Left renal pelvis (tissue), 4 donors: ENCODE measurements at places on chromosomes 3 and 15.

DNA sequence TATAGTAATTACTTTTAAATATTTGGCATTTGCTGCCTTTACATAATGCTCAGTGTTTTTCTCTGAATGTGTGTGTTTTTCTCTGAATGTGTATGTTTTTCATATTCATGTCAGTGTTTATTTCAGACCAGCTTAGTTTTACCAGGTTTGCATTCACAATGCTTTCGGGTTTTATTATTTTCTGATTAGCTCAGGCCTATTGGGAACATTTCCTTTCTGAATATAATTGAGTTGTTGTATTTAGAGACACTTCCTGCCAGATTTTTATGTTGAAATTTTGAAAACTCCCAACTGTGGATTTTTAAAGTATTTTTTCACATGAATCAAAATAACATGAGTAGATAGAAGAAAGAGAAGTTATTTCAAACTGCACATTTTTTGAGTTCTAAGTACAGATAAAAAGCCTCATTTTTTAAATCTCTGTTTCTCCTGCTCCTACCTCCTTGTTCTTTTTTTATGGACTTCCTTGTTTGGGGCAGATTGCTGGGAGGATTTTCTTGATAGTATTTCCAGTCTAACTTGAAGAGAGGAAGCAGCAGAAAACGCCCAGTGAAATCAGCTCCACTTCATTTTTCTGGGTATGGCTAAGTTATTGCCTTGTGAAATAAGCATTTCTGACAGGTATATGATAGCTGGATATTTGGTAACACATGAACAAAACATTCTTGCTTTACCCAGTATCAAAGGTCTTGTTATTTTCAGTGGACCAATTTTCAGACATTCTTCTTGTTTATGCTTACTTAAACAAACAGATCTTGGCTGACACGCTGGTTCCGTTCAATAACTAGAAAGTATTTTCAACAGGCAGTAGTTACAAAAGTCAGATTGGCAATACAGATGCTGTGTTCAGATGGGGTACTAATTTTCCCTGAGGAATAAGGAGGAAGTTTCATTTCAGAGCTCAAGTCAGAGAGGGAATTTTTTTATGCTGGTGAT is 70.7 kb downstream of the RIOX2 start:
- no peak for DNase-seq

DNA sequence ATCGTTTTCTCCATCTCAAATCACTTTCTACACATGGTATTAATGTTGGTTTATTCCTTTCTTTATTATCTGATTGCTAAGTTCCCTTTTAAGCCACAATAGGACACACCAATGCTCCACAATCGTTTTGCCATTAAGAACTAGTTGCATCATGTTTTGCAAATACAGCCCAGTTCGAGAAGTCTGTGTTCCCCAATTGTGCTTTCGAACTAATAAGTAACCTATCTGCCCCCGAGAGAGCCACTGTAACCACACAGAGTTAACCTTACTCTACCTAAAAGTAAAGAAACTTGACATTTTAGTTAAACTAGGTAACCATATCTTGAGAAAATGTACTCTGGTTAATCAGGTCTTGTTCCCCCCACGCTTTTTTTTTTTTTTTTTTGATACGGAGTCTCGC is 39.1 kb downstream of the MAGI1 start:
- no peak for DNase-seq

- no peak for DNase-seq
These were observed 596.1 kb downstream of the ZNF385D start for GRCh38 chr3:21154911-21155310.

DNA sequence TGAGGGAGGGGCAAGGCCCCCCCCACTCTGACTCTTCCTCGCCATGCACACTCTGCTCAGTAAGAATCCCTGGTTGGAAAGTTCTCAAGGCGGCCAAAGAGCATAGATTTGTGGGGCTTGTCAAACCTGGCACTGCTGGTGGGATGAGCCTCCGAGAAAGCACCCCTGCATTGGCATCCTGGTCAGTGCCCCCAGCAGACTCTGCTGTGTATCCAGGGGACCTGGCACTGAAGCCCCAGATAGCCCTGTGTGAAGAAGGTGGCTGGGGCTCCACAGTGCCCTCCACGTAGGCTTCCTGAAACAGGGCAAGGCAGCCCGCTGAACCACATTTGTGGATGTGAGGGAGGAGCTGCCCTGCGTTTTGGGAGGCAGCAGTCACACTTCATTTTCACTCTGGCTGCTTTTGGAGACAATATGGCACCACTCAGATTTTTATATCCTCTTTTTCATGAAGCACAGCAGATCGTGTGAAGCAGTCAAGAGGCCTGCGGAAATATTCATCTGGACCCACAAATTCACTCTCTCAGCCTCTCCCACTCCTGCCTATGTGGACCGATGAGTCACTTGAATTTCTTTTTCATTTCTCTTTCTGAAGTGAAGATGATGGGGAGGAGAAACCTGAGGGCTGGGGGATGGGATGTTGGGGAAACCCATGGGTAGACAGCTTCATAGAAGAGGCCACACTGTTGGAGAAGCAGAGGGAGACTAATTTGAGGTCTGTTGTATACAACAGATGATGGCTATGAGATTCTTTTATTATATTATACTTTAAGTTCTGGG is 88.7 kb upstream of the BCL6 start:
- DNase-seq = no peak

DNA sequence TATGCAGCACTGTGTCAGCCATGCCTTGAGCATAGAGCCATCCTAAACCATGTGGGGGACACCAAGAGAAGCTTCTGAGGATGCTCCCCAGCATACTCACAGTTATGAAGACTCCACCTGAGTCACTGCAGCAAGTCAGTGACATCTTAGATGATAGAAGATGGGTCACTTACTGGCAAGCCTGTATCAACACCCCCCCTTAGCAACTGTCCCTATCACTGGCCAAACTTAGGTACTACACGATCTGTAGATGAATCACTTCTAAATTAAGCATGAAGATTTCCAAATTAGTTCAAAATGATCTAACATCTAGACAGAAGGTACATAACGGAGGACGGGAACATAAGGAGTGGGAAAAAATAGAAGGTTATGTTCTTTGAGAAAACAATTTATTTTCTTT is 13.2 kb upstream of the LMCD1 start:
- no peak for DNase-seq

GRCh38 chr3:77726517-77726916 is 686.6 kb downstream of the ROBO2 start:
- no peak for DNase-seq

- no peak for DNase-seq
These were observed at the start of gene DLEC1 for GRCh38 chr3:38039101-38039898. TSS of gene DLEC1 (plus strand) at chr3:38039208. CDS start at chr3:38039226, 18 bp downstream.

DNA sequence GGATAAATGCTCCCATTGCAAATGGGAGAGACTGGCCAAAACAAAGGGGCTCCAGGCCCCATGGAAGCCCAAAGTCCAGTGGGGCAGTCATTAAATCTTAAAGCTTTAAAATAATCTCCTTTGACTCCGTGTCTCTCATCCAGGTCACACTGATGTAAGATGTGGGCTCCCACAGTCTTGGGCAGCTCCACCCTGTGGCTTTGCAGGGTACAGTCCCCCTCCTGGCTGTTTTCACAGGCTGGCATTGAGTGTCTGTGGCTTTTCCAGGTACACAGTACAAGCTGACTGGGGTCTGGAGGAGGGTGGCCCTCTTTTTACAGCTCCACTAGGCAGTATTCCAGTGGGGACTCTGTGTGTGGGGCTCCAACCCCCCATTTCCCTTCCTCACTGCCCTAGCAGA is 45.9 kb downstream of the NIPA2 start:
- DNase-seq = no peak

DNA sequence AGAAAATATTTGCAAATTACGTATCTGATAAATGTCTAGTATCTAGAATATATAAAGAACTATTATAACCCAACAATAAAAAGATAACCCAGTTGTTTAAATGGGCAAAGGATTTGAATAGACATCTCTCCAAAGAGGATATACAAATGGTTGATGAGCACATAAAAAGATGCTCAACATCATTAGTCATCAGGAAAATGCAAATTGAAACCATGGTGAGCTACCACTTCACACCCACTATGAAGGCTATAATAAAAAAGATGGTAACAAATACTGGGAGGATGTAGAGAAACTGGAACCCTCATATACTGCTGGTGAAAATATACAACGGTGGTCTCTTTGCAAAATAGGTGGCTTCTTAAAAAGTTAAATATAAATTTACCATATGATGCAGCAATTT is 28.0 kb downstream of the RAD51 start:
- DNase-seq = no peak

DNA sequence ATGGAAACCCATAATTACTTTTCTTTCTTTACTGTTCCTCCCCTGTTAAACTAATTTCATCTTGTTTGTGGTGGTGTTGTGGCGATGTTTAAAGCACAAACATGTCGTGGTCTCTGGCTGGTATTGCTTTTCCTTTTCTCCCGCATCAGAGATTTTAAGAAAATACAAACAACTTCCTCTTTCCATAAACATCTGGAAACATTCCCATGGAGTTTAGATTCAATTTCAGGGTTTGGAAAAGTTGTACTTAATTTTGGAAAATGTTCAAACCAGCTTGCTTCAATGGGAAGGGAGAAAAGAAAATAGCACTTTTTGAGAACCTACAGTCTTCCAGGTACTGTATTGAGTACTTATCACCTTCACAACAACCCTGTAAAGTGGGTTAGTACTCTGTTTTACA is 30.4 kb downstream of the STARD9 start:
- DNase-seq = no peak

- no peak for DNase-seq
These were observed 136.3 kb downstream of the THSD4 start for GRCh38 chr15:71251584-71252043.

DNA sequence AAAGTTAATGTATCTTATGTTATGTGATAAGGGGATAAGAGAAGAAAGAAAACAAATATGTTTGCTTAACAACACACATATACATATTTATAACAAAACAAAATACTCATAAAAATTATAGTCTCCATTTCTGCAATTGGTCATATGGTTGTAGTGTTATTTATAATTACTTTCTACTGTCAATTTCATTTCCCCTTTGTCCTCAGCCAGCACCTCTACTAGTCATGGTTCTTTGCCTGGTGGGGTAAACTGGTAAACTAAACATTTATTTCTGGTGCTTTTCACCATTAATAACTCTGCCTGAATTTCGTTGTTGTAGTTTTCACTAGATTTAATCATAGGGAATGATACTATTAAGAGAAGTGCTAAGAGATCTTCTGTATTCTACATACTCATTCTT is 88.0 kb upstream of the ALCAM start:
- DNase-seq = no peak

- no peak for DNase-seq
These were observed 100.6 kb upstream of the ATP11B start for GRCh38 chr3:182692695-182693094.

DNA sequence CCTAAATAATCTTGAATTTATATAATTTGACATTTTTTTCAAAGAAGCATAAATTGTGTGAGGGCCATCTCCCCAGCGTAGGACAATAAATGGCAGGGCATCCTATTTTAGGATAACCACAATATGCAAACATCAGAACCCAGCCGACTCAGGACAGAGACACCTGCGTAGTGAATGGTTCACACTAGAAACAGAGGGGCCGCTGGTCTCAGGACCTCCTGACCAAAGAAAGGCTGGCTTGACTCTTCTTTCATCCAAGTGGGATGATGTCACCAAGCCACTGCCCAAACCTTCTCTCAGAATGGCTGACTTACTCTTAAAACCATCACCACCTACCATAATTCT is 162.1 kb downstream of the FOXP1 start:
- DNase-seq = no peak

GRCh38 chr3:52534281-52535183 is 875 bp upstream of the NT5DC2 start:
- DNase-seq = no peak

- DNase-seq = no peak
These were observed 20.4 kb downstream of the COLQ start for GRCh38 chr3:15501126-15501525.
